ENCODE measurements at places on chromosomes 1 and 21.

GRCh38 chr1:237873487-237874211 lies 17.1 kb downstream of the ZP4 start:
- no peak for DNase-seq

DNA sequence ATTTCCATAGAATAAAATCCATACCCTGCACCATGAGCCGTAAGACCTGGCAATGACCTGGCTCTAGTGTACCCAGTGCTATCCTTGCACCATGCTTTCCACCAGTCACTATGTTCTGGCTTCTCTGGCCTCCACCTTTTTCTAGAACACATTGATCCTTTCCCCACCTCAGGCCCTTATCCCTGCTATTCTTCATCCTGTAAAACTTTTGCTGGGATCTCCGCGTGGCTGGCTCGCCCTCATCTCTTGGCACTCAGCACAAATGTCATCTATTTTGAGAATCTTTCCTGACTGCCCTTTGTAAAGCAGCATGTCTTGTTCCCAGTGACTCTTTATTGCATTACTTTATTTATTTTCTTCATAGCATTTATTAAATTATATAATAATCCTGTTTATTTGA lies 169.8 kb upstream of the B3GALT2 start:
- no peak for DNase-seq

GRCh38 chr1:222631611-222632208 lies 13.8 kb downstream of the MIA3 start:
- DNase-seq = no peak

DNA sequence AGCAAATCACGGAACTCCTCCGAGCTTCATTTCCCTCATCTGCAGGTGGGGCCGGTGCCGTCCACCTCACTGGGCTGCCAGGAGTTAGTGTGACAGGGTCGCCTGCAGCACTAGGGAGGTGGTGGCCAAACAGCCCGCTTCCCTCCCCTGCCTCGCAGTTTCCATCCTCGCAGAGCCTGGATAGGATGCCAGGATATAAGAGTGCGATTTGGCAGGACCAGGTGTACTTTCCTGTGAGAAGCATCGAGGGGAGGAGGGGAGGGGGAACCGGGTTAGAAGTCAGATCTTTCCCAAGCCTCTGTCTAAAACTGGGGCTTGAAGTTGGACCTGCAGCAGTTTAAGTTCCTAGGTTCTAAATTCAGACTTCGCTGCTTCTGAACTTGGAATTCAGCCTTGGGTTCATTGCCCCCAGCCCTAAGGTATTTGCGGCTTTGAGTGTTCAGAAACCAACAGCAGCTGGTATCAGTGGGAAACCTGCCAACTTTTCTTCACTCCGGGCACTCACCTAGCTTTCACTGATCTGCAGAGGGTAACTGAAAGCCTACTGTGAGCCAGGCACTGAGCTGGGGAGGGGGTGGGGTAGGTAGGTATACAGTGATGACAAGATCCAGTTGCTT lies 1.7 kb upstream of the JUN start:
- peak; percentile 16 for DNase-seq

GRCh38 chr1:20446796-20447195 lies 39.2 kb downstream of the CAMK2N1 start:
- no peak for DNase-seq

GRCh38 chr1:1033009-1033587 lies 13.2 kb downstream of the AGRN start:
- peak; percentile 82 for DNase-seq

DNA sequence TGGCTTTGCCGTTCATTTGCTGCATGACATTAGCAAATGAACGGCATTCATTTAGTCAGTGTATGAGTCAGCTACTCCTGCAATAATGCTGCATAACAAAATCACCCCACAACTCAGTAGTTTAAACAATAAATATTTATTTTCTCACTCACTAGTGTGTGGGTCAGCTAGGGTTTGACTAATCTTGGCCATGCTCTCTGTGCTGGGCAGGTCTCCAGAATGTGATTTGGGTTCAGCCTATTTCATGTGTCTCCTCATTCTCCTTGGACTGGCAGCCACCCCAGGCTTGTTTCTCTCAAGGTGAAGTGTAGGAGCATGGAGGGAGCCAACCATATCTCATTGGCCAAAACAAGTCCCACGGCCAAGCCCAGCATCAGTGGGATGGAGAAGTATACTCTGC lies 104.3 kb downstream of the LACTBL1 start:
- no peak for DNase-seq

Measured in GM03348 (cell line).